ENCODE measurements at places on chromosomes 3 and 15.

- no peak for DNase-seq
These were observed 187.1 kb downstream of the PDE8A start for GRCh38 chr15:85168642-85169173.

GRCh38 chr3:1232276-1232675 is 139.5 kb downstream of the CNTN6 start:
- DNase-seq, result no peak

DNA sequence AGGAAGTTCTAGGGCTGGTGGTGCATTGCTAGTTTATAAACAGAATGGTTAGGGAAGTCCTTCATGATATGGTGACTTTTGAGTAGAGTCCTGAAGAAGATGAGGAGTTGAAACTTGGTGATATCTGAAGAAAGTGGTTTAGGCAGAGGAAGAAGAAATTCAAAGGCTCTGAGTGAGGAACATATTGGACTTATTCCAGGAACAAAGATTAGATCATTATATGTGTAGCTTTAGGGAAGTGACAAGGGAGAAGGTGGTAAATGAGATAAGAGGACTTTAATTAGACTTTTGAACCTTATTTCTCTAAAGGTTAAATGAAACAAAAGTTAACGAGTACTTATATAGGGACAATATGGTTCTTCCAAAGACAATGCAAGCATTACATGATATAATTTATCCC is 286.7 kb downstream of the DOCK3 start:
- no peak for DNase-seq

GRCh38 chr3:69715204-69715603 is 24.1 kb upstream of the MITF start:
- DNase-seq, result no peak

DNA sequence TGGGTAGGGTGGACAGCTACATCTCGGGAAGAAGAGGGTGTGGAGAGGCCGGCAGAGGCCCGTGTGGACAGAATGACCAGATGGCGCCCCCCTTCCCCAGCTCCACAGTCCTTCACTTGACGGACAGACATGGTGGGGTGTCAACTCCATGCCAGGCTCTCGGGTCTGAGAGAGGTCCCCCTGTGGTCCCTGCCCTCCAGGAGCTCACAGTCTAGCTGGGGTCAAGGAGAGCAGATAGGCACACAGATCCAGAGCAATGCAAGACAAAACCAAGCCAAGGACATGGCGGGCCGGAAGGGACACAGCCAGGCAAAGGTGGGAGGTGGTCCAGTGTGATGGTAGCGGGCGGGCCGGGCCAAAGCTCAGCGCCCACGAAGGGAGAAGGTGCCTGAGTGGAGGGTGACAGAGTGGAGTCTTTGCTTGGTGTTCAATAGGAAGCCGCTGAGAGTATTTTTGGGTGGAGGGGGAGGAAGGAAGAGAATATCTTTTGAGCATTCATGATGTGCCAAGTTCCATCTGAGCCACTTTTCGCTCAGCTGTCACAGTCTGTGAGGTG is 72.1 kb upstream of the SEC13 start:
- DNase-seq, result no peak

DNA sequence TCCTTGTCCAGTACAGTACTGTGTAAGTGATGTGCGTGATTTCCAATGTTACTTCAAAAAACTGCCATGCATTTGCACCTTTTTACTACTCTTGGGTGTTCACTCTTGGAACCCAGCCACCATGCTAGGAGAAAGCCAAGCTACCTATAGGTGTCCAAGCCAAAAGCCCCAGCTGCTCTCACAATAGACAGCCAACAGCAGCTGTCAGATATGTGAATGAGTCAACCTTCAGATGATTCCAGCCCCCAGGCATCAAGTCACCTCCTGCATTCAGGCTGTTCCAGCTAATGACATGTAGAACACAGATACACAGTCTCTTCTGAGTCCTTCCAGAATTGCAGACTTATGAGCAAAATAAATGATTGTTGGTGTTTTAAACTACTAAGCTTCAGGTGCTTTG is 417.7 kb upstream of the TGFBR2 start:
- DNase-seq, result no peak

- DNase-seq, result no peak
These were observed 342.5 kb upstream of the NR2F2 start for GRCh38 chr15:95987886-95988573.

GRCh38 chr3:4756057-4756775 is 223.0 kb upstream of the BHLHE40 start:
- DNase-seq, result no peak

- no peak for DNase-seq
These were observed 82.4 kb upstream of the PRR23C start for GRCh38 chr3:139127101-139127500.

DNA sequence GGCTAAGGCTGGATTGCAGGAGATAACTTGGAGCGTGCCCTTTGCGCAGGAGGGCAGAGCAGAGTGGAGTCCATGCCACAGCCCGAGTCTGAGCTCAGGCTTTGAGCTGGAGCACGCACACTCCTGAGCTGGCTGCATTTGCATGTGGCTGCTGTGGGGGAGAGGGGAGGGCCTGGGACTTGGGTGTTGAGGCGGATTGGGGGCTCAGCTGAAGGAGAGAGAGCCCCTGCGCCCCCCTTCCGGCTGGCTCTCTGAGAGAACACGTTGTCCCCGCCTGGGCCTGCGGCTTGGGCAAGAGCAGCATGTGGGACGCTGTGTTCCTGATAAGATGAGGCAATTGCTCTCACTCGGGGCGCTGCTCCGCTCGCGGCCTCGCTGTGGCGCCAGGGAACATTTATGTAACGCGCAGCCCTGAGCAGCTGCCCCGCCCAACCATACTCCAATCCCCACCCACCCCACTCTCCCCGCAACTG is 39.1 kb downstream of the KLF13 start:
- peak; percentile 87 for DNase-seq

DNA sequence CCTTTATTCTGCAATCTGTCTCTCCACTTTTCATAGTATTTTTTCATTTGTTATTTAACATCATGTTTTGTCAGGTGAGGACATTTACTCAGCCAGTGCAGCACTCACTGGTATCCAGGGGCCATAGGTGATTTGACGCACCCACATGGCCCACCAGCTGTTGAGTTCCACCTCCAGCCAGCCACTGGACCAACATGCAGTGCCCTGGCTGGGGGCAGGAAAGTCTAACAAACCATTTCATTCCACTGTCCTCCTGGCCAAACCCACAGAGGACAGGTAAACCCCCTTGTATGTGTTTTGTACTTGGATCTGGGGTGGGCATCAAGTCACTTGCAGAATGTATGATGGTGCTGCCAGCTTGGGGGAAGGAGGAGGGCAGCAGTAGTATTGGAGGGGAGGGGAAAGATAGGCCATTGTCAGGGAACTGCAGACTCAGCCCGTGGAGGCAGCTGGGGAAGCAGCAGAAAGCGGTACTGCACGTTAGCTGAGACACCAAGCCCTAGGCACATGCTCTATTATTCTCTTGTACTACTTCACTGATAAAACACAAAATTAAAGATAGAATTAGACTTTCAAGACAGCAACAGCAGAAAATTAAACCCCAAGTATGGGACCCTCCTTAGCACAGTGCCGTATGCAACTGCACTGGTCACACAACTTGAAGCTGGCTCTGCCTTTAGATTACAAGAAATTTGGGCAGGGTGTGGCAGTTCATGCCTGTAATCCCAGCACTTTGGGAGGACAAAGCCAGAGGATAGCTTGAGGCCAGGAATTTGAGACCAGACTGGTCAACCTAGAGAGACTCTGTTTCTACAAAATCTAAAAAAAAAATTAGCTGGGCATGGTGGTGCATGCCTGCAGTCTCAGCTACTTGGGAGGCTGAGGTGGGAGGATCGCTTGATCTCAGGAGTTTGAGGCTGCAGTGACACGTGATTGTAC is 15.4 kb upstream of the RPL24 start:
- DNase-seq, result no peak

- DNase-seq, result no peak
These were observed 167.9 kb downstream of the FMN1 start for GRCh38 chr15:33026614-33027013.

GRCh38 chr15:44812029-44812517 is 75.7 kb downstream of the TRIM69 start:
- no peak for DNase-seq

DNA sequence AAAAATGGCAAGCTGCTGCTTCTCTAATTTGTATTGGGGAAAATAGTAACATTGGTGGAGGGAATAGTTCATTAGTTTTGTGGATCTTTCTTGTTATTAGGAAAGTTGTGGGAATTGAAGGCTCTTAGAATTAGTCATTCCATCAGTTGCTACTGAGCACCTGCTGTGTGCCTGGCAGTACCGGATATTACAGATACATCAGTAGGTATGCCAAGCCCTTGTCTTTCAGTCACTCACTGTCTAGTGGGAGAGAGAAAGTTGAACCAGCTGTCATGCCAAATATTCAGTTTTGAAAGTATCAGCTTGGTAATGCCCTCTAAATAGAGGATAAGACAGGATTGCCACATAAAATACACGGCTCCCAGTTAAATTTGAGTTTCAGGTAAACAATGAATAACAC is 32.5 kb downstream of the IGSF10 start:
- no peak for DNase-seq

DNA sequence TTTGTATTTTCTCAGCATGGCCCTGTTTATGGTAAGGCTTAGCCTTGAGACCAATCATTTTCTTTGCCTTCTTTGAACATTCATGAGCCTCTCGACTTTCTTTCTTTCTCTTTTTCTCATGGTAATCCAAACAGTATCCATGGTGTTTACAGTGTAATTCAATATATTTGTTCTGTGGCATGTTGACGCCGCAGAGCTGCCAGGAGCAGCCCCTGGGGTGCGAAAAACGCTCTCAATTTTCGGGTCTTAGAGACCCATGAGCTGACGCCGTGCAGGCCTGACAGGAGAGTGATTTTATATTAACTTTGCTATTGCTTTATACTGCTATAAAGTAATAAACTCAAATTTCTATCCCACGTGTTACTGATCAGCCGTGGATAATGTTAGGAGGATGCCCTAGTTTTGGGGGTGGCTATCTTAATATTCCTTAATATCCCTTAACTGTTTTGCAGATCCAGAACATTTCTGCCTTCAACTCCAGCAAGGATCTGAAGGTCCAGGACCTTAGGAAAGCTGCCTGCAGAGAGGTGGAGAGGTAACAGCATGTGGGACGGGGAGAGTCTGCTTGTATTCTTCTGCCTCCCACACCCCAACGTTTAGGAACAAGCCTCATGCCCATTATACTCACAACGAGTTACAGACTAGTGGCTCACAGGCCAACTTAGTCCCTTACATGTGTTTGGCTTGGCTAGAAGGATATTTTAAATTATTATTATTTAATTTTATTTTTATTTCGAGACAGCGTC is 29.3 kb upstream of the MYO1E start:
- no peak for DNase-seq

DNA sequence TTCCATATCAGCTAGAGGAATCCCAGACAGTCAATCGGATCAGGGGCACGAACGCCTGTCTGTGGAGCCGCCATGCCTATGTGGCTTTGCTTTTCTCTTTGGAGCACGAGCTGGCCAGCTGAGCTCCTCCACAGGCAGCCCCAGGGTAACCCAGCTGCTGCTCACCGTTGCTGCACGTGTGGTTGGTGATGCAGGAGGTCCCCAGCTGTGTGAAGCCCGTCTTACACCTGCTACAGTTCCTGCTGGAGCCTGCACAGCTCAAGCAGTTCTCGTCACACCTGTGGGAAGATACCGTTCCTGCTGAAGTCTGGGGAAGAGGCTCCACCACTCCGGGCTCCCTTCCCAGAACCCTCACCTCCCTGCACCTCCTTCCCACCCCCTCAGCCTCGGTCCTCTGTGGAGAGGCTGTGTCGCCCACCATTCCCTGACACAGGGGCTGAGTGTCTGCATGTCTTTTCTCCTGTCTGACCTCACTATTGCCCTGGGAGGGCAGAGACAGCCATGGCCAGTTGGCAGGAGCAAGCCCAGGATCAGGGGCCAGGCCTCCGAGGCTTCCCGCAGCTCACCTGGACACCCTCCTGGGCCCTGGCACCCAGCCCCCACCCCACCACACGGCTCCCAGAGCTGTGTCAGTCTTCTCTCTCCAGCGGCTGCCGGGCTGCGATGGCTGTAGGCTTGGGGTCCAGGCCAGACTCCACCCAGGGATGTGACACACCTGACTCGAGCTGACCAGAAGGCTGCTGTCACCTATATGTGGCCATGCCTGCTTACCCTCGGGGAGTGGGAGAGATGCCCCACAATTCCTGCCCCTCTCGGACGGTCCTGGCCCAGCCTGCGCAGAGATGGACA is 12.2 kb upstream of the SNRPA1 start:
- DNase-seq, result no peak

DNA sequence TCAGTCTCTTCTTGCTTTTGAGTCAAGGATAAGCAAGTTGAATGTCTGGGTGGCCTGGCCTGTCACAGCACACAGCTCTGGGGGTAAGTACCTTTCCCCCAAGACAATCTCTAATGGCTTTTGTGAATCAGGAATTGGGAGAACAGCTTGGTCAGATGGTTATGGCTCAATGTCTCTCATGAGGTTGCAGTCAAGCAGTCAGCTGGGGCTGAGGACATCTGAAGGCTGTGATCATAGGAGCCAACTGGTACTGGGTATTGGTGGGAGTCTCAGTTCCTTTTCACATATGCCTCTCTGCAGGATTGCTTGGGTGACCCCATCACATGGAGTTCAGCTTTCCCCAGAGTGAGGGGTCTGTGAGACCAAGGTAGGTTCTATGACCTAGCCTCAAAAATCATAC is 33.0 kb upstream of the TMEM158 start:
- no peak for DNase-seq

GRCh38 chr3:1380926-1381646 is 288.3 kb downstream of the CNTN6 start:
- no peak for DNase-seq

DNA sequence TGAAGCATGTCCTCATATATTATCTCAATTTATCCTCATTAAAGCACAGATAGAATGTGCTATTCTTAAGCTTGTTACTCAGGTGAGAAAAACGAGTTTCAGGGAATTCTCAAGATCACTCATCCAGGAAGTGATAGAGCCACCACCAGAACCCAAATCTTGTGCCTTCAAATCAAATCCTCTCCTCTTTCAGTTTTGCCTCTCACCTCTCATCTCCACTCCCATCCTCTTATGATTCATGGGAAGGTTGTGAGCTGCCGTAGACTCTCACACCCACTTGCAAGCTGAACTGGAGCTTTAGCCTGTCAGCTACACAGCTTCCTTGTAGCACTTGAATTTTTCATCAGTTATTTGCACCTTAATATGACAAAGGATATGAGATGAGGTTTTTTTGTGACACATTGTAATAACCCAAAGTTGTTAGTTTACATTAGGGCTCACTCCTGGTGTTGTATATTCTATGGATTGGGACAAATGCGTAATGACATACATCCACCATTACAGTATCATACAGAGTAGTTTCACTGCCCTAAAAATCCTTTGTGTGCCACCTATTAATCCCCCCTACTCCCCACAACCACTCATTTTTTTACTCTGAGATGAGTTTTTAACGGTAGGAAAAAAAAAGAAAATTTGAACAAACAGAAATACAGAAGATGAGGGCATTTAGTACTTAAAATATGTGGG is 25.7 kb downstream of the GPR15 start:
- DNase-seq, result no peak
